ENCODE measurements at places on chromosomes 2 and 18. TPM values are rescaled to one million over a fixed set of nuclear protein-coding genes. Genes with fewer than 3 reads are reported as not detected.
A peak's percentile ranks its signal among the peaks of the same experiment; 100 is the strongest.

GRCh38 chr2:142841788-142842187 lies 35.7 kb upstream of the KYNU start:
- no peak for DNase-seq

GRCh38 chr2:128594953-128595677 lies 276.4 kb upstream of the HS6ST1 start:
- peak; percentile 49 for DNase-seq

The DNAH7 gene
- 0.45 TPM for total RNA-seq

The FOSL2 gene
- total RNA-seq: 259 TPM

GRCh38 chr2:135317375-135317774 lies 213.6 kb downstream of the ZRANB3 start:
- no peak for DNase-seq

The LIMS4 gene
- total RNA-seq: 4.9 TPM

DNA sequence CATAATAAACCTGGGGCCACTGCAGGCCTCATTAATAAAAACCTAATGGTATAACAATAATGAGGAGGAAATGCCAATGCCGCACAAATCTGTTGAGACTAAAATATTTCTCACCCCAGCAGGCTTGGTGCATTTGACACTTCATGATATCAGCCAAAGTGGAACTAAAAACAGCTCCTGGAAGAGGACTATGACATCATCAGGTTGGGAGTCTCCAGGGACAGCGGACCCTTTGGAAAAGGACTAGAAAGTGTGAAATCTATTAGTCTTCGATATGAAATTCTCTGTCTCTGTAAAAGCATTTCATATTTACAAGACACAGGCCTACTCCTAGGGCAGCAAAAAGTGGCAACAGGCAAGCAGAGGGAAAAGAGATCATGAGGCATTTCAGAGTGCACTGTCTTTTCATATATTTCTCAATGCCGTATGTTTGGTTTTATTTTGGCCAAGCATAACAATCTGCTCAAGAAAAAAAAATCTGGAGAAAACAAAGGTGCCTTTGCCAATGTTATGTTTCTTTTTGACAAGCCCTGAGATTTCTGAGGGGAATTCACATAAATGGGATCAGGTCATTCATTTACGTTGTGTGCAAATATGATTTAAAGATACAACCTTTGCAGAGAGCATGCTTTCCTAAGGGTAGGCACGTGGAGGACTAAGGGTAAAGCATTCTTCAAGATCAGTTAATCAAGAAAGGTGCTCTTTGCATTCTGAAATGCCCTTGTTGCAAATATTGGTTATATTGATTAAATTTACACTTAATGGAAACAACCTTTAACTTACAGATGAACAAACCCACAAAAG lies 580.9 kb upstream of the TMEFF2 start:
- no peak for DNase-seq
